ENCODE measurements at places on chromosomes 11 and 22.
A peak's percentile ranks its signal among the peaks of the same experiment; 100 is the strongest.

DNA sequence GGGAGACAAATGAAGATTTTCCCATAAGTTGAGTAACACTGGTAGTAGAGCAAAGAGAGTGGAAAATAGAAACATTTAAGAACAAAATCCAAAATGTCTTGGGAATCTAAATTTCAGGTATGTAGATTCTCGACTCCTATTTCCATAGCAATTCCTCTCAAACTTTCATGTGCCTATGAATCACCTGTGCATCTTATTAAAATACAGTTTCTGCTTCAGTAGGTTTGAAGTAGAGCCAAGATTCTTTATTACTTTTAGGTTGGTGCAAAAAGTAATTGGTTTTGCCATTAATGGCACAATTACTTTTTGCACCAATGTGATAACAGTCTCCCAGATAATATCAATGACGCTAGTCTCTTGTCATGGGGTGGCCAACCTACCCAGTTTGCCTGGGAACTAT, 115.3 kb upstream of the SLC5A12 start:
- no peak for DNase-seq

DNA sequence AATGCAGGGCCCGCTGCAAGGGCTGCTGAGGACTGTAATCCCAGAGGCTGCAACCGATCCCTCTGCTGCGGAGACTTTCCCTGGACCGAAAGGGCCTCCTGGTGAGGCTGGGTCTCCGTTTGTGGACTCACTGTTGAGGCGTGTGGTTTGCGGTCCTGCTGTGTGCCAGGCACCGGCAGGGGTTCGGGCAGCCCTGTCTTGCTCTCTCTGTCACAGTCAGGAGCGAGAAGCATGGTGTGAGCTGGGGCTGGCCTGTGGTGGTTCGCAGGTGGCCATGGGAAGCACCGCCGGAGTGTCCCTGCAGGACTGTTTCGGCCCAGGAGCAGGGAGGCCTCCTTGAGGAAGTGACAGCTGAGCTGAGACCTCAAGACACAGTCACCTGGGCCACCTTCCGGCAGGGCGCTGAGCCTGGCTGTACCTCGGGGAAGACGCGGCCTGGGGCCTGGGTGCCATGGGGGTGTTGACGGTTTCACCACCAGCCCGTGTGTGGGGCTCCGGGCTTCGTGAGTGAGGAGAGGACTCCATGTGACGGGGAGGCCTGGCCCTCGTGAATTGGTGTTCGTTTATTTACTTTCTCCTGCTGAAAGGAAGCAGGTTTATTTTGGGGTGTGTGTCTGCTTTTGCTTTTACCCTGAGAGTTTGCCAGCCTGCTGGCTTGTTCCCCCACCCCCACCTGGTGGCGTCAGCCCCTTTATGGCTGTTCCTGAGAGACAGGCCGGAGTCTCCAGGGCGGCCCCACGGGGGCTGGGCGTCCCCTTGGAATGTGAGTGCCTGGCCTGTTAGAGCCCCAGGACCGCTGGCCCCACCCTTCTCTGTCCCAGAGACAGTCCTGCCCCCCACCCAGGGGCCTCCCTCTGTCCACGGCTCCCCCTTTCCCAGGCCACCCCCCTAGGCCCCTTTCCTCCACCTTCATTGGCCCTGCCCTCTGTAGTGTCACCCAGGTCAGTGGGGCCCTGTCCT, 122.5 kb downstream of the KCNQ1OT1 start:
- no peak for DNase-seq

GRCh38 chr11:132504501-132505041, 1027.7 kb downstream of the OPCML start:
- no peak for DNase-seq

GRCh38 chr11:123190518-123190917, 4.5 kb downstream of the CLMP start:
- DNase-seq = no peak

GRCh38 chr11:69520186-69520916, 38.9 kb downstream of the LINC01488 start:
- peak; percentile 28 for DNase-seq

DNA sequence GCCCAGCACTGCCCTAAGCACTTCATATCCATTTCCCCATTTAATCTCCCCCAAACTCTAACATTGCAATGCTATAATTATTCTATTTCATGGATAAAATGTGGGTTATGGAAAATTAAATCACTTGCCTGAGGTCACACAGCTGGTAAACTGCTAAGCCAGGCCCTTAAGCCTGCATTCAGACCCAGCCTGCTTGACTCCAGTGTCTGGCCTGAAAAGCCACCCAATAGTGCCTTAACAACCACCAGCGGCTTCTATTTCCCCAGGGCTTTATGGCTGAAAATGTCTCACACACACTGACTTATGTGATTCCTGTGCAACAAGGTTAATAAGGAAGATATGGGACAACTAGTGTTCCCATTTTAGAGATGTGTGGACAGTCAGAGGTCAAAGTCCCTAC, 178.5 kb upstream of the SNX19 start:
- DNase-seq = no peak

Data from fibroblast of upper back skin (primary cell).